A549 treated with CpdA at 1 μM for 4 hours (cell line): ENCODE measurements at places on chromosomes 13 and 19. TPM values are rescaled to one million over a fixed set of nuclear protein-coding genes. Genes with fewer than 3 reads are reported as not detected.

Gene FUT6
- not detected in 5 replicates for total RNA-seq

Gene CGB7
- total RNA-seq: 0.59 to 0.80 TPM (median 0.72 TPM) in 5 replicates

Gene TEX30
- total RNA-seq: 13.2 to 16.2 TPM (median 14.9 TPM) in 5 replicates

Gene SIGLEC14
- total RNA-seq: 0.03 to 0.20 TPM in 2 of 5 replicates, not detected in the others

Gene SIGLECL1
- not detected in 5 replicates for total RNA-seq

Gene INSL3
- total RNA-seq: 0.37 to 0.81 TPM (median 0.41 TPM) in 4 of 5 replicates, not detected in the other

Gene KIRREL2
- total RNA-seq: 0.47 to 0.65 TPM (median 0.51 TPM) in 5 replicates

Gene AMH
- total RNA-seq: 10.6 to 22.6 TPM (median 18.9 TPM) in 5 replicates

Gene SHISA7
- not detected in 5 replicates for total RNA-seq

Gene CYP4F11
- total RNA-seq: 5.7 to 7.2 TPM (median 6.5 TPM) in 5 replicates

Gene SLC10A2
- total RNA-seq: not detected in 5 replicates

Gene PRX
- total RNA-seq: 1.2 to 1.9 TPM (median 1.5 TPM) in 5 replicates
